Progenitor cell of endocrine pancreas (in vitro differentiated cells): ENCODE measurements at places on chromosomes 2 and 18. TPM values are rescaled to one million over a fixed set of nuclear protein-coding genes. Genes with fewer than 3 reads are reported as not detected.

GRCh38 chr2:219467736-219468075, 31.0 kb upstream of the GMPPA start:
- no peak for DNase-seq

- DNase-seq: no peak
Observed at GRCh38 chr2:176088048-176088936, 4.2 kb upstream of the HOXD13 start.

DNA sequence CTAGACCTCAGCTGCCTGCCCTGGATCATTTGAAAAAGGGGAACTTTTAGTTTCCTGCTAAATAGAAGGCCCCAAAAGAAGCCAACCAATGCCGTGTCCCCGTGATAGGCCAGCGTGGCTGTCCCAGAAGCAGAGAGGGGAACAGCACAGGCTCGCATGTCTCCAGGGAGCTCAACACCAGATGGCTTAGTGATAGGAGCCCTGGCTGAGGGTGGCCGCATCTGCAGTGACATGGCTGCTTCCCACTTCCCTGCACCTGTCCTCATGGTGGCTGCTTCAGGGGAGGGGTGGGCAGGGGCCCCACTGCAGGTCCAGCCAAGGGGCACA, 79.6 kb downstream of the MBP start:
- no peak for DNase-seq

GCG gene
- total RNA-seq: 92.9 and 128 TPM in 2 replicates

- DNase-seq: no peak
Observed at GRCh38 chr2:175251425-175252041, 70.0 kb upstream of the ATP5MC3 start.

GRCh38 chr2:177289824-177290628, 25.5 kb upstream of the NFE2L2 start:
- DNase-seq: no peak

TNFRSF11A gene
- total RNA-seq: 0.43 and 0.64 TPM in 2 replicates

DNA sequence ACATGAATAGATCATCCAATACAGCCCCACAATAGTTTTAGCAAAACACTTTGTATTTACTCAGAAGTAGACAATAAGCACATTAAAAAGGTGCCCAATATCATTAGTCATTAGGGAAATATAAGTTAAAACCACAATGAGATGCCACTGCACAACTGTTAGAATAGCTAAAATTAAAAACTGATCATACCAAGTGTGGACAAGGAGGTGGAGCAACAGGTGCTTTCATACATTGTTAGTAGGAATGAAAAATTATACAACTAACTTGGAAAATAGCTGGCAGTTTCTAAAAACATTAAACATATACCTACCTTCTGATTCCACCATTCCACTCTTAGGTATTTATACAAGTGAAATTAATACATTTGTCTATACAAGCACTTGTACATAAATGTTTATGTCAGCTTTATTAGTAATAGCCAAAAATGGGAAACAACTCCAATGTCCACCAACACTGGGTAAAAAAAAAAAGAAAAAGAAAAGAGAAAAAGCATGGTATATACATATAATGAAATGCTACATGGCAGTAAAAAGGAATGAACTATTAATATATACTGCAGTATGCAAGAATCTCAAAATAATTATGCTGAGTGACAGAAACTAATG, 27.6 kb upstream of the UBE2E3 start:
- DNase-seq: no peak

- DNase-seq: no peak
Observed at GRCh38 chr2:128557831-128558241, 239.2 kb upstream of the HS6ST1 start.

- no peak for DNase-seq
Observed at GRCh38 chr2:104638859-104639202, 215.1 kb upstream of the POU3F3 start.

RGPD4 gene
- 0.11 TPM in 1 of 2 replicates, not detected in the other for total RNA-seq

DNA sequence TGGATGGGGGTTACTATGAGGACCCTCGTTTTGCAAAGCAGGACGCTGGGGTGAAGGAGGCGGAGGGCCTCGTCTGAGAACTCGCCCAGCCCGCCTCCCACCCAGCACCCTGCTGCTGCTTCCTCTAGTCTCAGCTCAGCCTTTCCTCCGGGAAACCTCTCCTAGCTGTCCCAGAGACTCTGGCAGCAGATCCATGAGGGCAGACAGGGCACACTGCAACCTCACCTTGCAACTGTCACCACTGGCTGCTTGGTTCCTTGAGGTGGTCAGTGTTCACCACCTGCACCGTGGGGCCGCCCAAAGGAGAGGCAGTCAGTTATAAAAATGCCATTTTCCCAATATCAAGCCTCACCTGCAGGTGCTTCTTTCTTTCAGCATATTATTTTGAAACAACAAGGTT, 45.6 kb downstream of the PARD6G start:
- no peak for DNase-seq

DNA sequence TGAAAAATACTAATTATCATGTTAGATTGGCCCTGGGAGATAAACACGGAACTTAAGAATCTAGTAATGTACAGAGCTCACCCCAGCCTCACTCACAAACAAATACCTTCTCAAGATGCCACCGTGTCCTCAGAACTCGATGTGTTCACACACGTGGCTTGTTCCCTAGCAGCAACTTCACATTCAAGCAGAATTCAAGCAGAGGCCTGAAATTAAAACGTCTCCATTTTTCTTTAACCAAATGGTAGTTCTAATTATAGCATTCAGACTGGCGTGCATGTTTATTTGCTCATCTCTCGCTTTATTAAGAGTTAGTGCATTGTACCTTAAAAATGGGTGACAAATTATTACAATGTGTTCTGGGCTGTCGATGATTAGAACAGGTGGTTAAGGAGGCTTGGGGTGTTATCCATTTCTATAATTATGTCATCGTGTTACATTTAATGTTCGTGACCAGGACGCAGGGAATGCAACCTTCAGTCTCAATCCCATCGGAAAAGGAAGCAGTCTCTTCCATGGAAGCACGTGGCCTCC, 57.3 kb upstream of the SLC66A3 start:
- no peak for DNase-seq
